Myometrial cell (primary cell): ENCODE measurements at places on chromosomes 13 and 19. TPM values are rescaled to one million over a fixed set of nuclear protein-coding genes. Genes with fewer than 3 reads are reported as not detected.

Gene IRGC
- total RNA-seq, result not detected in 2 replicates

Gene ZGLP1
- 0.53 and 0.58 TPM in 2 replicates for total RNA-seq

Gene IL17D
- 0.35 and 2.9 TPM in 2 replicates for total RNA-seq

Gene AZU1
- total RNA-seq, result not detected in 2 replicates

Gene CACNG8
- total RNA-seq, result under 0.01 TPM in 2 replicates

Gene DACT3
- 4.0 and 5.1 TPM in 2 replicates for total RNA-seq

Gene NLRP11
- total RNA-seq, result not detected in 2 replicates

Gene RASIP1
- total RNA-seq, result 4.1 and 6.3 TPM in 2 replicates

Gene KLK4
- not detected in 2 replicates for total RNA-seq
